ENCODE measurements at places on chromosomes 13 and 19.

DNA sequence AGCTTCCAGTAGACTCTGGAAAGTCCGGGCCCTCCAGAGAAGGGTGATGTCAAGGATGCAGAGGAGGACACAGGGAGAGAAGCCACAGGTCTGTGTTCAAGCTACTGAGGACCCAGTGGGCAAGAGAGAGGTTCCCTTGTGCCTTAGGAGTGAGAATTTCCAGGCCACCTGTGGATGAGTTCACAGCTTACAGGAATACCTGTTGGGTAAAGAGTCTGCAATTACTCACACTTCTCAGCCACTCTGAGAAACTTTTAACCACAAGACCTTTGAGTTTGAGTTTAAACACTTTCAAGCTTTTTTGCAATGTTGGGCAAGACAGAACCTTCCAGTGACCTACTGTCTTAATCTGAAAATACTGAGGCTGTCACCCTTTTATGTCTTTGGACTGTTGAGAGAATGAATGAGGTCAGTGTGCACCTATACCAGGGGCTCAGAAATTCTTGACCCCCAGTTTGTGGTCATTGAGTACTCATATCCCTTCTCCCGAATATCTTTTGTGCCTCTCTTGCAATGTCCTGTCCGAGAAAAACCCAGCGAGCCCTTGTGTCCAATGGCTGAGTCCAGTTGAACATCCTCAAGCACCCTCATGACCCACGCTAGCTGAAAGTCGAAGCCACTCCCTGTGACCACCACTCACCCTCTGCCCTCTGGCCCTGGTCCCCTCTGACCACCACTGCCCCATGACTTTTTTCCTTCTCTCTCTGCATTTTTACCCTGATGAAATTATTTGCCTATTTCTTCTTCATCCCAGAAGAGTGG is 368.5 kb upstream of the ZNF507 start:
- DNase-seq = no peak

DNA sequence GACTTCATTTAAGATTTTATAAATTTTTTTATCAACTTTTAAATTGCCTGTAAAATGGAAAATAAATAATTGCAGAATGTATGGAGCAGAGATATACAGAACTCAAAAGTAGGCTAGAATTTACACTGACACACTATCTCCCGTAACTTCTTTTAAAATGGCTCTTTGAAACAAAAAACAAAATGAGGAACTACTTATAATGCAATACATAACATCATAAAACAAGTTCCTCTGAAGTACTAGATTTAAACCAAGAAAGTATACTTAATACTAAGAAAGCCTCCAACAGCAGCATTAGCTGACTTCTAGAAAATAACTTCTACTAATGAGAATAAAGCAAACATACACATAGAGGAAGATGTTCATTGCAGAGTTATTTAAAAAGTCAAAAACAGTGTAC is 17.0 kb downstream of the RBM26 start:
- no peak for DNase-seq

- DNase-seq = no peak
Measured at GRCh38 chr13:45521297-45521696, 56.6 kb downstream of the COG3 start.

GRCh38 chr19:3080286-3080685 is 13.9 kb upstream of the GNA11 start:
- DNase-seq = peak; percentile 24
